Hematopoietic multipotent progenitor cell (in vitro differentiated cells): ENCODE measurements at places on chromosomes 16 and 17. TPM values are rescaled to one million over a fixed set of nuclear protein-coding genes. Genes with fewer than 3 reads are reported as not detected.

- no peak for DNase-seq
Observed at GRCh38 chr17:75980188-75981018, 1.4 kb downstream of the TEN1 start.

The TSEN54 gene
- 30.2 TPM for total RNA-seq

DNA sequence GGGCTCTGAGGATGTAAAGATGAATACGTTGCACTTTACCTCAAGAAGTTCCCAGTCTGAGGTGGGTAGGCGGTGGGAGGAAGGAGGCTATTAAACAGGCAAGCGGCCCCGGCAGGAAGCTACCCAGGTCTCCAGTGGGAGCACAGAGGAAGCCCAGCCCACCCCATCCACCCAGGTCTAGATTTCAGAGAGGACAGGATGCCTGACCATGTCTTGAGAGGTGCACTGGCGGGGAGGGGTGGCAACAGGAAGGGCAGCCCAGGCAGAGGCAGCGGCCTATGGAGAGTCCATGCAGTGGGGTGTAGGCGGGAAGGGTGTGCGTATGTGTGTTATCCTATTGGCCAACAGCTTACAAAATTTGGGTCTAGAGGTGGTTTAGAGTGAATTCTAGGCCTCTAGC lies 13.9 kb downstream of the SARM1 start:
- DNase-seq, result no peak

DNA sequence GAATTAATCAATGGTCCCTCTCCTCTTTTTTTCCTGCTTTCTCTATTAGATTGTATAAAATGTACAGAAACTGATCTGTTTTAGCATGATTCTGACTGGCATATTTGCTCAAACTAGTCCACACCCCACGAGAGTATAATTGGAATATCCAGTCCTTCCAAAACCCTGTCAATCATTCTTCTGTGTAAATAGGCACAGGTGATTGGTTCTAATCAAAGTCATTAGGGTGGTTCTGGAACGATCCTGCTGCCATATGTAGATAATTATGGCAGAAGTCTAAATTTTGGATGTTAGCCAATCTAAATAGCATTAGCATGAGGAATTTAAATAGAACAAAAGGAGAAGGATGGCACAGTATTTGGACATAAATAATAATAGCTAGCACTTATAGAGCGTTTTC lies 165.7 kb downstream of the SHISA6 start:
- no peak for DNase-seq

The EVPL gene
- total RNA-seq, result 7.8 TPM
